ENCODE measurements at places on chromosomes 3 and 15. TPM values are rescaled to one million over a fixed set of nuclear protein-coding genes. Genes with fewer than 3 reads are reported as not detected.

DNA sequence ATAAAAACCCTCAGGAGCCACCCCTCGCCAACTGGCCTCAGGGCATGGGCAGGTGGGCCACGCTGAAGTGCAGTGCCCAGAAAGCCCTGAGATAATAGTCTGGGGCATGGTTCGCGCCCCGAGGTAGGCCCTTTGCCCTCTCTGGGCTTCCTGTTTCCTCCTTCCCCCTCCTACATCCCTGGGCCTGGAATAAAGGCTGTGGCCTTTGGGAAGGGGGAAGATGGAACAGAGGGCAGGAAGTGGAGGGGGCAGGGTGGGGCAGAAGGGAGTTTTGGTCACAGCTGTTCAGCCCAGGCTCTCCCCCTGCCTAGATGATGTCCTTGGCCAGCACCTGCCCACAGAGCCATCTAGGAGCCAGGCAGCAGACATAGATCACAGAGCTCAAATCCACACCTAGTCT, 11.3 kb downstream of the CSRNP1 start:
- DNase-seq: peak; percentile 73

NTRK3 gene
- total RNA-seq: 2.6 TPM

DNA sequence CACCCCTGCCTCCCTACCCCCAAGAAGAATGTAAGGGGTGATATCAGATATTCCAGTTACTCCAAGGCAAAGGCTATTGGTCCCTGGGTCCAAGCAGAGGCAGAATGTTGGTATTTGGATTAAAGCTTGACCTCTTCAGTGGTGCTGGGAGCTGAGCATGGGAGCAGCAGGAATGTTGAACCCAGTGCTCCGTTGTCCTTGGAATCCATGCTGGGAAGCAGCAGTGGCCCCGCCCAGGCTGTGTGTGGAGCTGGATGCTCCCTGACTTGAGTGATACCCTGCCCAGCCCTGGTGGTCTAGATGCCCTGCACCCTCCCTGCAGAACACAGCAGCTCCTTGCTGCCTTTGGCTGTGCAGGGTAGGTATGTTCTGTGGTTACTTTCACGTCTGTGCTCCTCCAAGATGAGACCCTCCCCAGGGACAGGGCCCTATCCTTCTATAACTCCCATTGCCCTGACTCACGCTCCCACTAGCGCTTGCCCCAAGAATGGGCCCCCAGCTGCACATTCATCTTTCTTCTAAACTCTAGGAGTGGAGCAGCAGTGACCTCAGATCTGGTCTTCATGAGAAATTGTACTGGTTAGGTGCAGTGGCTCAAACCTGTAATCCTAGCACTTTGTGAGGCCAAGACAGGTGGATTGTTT, 35.1 kb downstream of the UMPS start:
- DNase-seq: no peak

DNA sequence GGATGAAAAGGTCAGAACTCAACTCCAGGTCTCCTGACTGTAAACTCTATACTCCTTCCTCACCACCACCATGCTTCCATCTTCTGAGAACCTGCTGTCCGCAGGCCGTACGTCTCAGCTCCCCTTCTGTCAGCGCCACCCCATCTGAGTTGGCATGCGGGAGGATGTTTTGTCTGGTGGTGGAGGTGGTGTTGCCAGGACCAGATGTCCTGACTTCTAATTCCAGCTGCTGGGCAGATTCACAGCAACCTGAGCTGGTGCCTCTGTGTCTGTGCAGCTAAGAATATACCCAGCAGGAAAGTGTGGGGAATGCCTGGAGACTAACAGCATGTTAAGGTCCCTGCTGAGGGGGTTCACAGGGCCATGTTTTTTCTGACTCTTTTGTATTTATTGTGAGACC, 23.2 kb downstream of the PLA1A start:
- no peak for DNase-seq

- DNase-seq: no peak
These were observed 47.7 kb upstream of the AP4E1 start for GRCh38 chr15:50860824-50861223.

CADPS gene
- total RNA-seq: 4.6 TPM

GRCh38 chr15:58224068-58224467, 85.9 kb downstream of the AQP9 start:
- DNase-seq: no peak

GRCh38 chr3:10397879-10398278, 77.0 kb upstream of the SEC13 start:
- no peak for DNase-seq

BSN gene
- 0.27 TPM for total RNA-seq

GRCh38 chr15:52975941-52976449, 185.9 kb upstream of the ONECUT1 start:
- no peak for DNase-seq

DNA sequence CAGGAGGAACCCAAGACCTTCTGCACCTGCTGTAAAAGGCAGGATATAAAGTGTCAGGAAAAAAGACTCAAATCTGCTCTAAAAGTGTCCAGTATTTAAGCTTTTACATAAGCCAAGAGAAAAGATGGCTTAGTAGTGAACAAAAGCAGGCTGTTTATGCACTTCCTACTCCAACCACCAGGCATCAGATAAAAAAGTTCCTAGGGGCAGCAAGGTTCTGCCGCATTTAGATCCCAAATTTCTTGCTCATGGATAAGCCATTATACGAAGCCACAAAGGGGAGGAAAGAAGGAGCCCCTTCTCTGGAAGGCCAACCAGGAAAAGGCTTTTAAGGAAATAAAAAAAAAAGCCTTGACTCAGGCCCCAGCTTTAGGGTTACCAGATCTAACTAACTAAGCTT, 10.6 kb upstream of the SLC9C1 start:
- DNase-seq: no peak

DNA sequence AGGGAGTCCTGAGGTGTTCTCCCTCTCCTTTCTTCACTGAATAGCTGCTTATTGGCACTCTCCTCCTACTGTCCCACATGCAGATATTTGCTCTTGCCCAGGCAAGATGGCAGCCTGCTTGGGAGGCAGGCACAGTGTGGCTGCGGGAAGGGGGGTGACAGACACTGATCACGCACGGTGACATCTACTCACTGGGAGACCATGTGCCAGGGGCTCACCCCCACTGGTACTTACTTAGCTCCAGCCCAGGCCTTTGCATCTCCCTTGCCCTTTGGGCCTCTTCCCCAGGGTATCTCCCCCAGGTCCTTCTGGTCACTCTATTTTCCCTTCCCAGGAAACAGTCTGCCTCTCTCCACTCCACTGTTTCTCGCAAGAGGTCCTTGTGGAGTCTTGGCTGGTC, 6.4 kb downstream of the PLA2G4E start:
- DNase-seq: no peak

TMEM62 gene
- 21.3 TPM for total RNA-seq

- DNase-seq: no peak
These were observed 81.4 kb downstream of the CGNL1 start for GRCh38 chr15:57457726-57458125.

- DNase-seq: no peak
These were observed 139.3 kb upstream of the PEX5L start for GRCh38 chr3:180176059-180176458.

DNA sequence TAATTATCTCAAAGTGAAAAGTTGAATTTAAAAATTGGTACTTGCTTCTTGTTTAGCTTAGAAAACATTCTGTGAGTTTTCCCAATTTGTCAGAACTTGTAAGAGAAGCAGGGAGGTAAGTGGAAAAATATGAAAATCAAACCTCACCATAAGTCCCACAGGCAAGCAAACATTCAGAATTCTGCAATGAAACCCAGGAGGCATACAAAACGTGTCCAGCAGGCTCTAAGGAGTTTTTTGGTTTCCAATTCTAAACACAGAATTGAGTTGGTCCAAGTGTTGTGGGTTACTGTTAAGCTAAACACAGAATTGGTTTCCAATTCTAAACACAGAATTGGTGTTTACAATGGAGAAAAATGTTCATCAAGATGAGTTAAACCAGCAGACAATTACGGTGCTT, 27.1 kb upstream of the ACKR4 start:
- no peak for DNase-seq

ANKRD63 gene
- total RNA-seq: not detected

NRG4 gene
- total RNA-seq: 2.8 TPM

DNA sequence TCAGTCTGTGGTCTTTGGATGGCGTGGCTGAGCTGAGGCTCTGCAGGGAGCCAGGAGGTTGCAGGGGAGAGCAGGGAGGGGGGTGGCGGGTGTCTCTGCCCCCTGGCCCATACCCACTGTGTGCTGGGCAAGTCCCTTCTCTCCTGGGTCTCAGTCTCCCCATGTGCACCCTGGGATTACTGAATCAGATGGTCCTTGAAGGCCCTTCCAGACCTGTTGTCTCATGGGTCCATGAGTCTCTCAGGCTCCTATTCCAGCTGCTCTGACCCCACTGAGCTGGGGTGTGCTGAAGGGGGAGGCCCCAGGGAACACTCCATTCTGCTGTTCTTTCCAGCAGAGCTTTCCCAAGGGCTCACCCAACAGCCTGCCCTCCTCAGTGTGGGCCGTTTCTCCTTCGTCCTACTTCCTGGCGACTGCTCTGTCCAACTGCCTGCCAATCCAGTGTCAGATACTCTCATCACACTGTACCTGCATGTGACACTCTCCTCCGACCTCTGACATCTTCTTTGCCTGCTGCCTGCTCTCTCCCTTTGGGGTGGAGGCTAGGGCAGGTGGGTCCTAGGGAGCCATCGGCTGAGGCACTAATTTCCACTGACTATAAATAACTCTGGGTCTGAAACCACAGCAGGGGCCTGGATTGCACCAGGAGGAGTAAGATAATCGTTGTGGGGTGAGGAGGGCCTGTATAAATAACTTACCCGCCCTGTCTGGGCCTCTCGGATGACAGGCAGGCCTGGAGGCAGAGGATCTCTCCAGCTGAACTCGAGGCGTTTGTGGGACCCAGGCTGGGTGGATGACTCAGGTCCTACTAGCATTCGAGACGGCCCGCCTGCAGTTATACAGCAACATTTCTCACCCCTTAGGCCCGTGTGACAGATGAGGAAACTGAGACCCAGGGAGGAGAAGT, 67.1 kb downstream of the ATP2B2 start:
- no peak for DNase-seq

DNA sequence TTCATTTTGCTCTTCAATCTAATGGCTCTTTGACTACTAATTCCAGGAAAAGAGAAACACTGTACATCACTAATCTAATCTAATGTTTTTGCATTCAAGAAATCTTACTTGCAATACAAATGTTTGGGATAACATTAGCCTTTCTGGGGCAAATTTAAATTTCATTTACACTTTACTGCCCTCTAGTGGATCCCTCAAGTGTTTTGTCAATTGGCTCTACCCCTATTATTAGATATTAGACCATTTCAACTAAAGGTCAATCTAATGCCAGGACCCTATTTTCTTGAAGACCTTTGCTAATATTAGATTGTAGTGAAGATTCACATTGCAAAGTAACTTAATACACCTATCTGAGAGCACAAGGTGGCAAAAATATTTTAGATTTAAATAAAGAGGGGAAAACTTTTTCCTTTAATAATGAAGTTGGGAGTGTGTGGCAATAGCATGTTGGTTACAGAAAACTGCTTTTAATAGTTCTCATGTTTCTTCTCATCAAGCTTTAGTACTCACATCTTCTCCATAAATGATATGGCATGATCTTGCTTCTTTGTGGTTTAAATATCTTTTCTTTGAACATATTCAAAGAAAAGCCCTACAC, 5.0 kb downstream of the C2CD4A start:
- DNase-seq: no peak

DNA sequence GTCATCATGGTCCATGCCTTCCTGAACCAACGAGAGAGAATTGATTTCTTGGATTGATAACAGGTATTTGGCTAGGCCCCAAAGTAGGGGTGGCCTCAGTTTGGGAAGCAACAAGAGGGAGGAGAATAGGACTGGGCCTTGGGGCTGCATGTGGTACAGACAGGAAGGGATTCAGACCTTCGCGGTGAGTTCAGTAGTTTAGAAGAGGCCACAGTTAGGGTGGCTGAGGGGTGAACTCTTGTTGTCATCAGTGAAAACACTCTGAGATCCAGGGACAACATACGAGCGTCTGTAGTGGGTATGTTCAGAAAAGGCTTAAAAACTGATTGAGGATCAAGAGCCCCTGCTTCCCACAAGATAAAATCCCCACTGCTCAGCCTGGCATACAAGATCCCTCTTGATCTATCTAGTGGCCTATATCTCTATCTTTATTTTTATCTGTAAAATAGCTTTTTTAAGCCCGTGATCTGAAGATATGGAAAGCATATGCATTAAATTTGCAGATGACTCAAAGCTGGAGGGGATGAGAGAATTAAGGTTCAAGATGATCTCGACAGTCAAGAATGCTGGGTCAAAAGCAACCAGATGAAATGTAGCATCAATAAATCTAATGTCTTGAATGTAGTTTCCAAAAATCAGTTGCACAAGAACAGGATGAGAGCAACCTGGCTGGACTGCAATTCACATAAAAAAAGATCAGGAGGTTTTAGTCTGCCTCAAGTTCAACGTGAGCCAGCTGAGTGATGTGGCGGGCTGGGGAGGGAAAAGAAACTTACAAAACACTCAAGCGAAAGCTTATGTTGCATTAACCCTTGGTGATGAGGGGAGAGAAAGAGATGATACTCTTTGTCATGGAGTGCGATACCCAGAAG, 221.1 kb upstream of the TLE3 start:
- peak; percentile 46 for DNase-seq

- no peak for DNase-seq
These were observed 113.5 kb downstream of the TNIK start for GRCh38 chr3:171346582-171347300.

- DNase-seq: no peak
These were observed 292.9 kb upstream of the NR2F2 start for GRCh38 chr15:96037584-96037983.

- DNase-seq: no peak
These were observed 206.6 kb upstream of the HES1 start for GRCh38 chr3:193929373-193929772.

DNA sequence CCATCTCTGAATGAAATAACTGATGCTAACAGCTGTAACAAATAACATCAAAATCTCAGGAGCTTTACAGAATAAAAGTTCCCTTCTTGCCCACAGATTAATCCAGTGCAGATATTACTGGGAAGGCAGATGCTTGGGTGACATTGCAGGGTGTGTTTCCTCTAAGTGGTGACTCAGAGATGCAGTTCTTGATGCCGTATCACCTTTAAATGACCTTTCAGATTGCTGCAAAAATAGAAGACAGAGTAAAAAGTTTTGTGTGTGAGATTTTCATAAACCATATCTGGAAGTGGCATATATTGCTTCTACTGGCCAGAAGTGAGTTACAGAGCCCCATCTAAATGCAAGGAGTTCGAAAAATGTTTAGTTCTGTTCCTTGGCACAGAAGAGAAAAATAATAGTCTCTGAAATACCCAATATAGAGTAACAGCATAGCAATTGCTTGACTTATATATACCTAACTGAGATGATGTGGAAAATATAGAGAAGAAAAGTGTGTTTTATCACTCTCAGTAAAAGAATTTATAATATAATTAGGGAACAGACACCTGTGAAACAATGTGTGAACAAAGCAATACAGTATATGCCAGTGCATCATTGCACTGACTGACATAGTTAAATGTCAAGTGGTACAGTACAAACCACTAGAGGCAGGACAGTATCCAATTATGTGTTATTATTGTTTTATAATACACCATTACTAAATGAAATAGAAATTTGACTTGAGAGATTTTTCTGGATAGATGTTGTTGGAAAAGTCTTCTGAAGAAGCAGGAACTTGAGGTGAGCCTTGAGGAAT, 430.7 kb upstream of the CBLB start:
- no peak for DNase-seq

Data from transverse colon (tissue), 4 donors.